ENCODE measurements at places on chromosomes 6 and 20. TPM values are rescaled to one million over a fixed set of nuclear protein-coding genes. Genes with fewer than 3 reads are reported as not detected.

Gene SLC22A1
- total RNA-seq: 0.46 TPM

Gene HLA-DRA
- total RNA-seq: 8.5 TPM

Gene TRIM39
- total RNA-seq: 8.3 TPM

Gene GDAP1L1
- 91.3 TPM for total RNA-seq

Gene RFX6
- total RNA-seq: not detected

Gene SLC32A1
- total RNA-seq: 34.4 TPM

Gene FGD2
- total RNA-seq: 3.2 TPM
